Stimulated activated CD8-positive, alpha-beta memory T cell treated with anti-CD3 and anti-CD28 coated beads, Interleukin-15, amount 100 ng/mL, for 4 hours (primary cell): ENCODE measurements at places on chromosomes 7 and 10.

- peak; percentile 11 for DNase-seq
Observed at GRCh38 chr10:70816220-70816894, 609 bp downstream of the SGPL1 start.

GRCh38 chr10:121179006-121179405, 327.8 kb downstream of the WDR11 start:
- DNase-seq, result no peak

DNA sequence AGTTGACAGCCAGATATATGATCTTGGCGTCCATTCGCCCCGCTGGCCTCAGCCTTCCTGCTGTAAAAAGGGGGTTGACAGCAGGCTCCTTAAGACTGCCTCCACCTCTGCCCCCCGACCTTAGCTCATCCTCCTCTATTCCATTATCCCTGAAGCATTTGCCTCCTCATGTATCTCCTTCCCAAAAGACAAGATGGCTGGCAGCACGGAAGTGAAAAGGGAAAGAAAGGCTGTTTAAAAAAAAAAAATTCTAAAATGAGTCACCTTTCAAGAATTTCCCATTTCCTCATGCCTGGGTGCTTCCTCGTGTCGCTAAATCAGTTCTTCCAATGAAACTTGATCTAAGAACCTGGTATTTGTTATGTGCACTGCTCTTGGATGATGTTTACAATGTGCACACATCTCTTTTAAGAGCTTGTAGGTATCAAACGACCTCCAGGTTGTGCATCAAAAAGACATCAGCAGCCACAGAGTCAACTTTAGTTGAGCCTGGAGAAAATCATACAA, 1.7 kb downstream of the SCRN1 start:
- no peak for DNase-seq

DNA sequence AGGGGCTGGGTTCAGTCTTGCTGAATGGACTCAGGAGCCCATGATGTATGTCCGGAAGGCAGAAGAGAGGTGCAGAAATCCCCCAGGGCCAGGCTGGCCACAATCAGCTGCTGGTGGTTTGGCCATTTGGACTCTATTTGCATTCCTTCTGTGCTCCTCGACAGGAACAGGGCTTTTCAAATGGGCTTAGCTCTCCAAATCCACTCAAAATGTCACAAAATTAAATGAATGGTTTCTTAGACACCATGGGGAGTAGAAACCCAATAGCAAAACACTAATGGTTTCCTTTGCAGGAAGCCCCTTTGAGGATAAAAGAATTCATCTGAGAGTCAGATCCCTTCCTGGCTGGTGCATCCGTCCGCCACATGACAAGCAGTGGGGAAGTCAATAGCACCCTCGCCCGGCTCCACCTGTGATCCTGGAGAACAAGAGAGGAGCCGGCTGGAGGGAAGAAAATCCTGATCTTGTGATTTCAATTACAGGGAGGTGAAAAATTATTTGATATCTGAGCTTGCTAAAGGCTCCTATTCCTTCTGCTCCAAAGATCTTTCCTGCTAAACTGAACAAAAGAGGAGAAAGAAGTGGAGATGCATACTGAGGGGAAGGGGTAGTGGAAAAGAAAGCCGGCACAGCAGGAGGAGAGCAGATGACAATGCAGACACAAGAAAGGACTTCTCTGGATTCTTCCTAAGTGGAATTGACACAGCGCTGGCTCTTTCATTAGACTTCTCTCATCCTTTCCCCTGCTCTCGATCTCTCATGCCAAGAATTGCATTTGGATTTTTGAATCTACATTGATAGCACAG, 190.7 kb downstream of the C7orf25 start:
- no peak for DNase-seq

- no peak for DNase-seq
Observed at GRCh38 chr10:59622320-59623132, 87.1 kb downstream of the SLC16A9 start.

DNA sequence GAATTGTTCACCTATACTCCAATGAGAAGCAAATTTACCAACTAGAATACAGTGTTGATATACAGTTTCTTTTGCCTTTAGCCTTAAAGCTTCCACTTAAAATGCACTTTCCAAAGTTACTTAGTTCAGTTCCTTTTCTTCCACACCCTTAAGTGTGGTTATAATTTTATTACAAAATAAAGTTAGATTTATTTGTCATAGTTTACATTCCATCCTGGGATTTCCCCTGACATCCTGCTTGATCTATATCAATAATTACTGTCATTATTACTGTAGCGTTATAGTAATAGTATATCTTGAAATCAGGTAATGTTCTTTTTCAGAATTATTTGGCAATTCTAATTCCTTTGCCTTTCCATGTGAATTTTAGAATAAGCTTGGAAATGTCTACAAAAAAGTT, 23.3 kb upstream of the MEST start:
- no peak for DNase-seq

- no peak for DNase-seq
Observed at GRCh38 chr10:84179059-84179710, 5.6 kb downstream of the GPR15LG start.

DNA sequence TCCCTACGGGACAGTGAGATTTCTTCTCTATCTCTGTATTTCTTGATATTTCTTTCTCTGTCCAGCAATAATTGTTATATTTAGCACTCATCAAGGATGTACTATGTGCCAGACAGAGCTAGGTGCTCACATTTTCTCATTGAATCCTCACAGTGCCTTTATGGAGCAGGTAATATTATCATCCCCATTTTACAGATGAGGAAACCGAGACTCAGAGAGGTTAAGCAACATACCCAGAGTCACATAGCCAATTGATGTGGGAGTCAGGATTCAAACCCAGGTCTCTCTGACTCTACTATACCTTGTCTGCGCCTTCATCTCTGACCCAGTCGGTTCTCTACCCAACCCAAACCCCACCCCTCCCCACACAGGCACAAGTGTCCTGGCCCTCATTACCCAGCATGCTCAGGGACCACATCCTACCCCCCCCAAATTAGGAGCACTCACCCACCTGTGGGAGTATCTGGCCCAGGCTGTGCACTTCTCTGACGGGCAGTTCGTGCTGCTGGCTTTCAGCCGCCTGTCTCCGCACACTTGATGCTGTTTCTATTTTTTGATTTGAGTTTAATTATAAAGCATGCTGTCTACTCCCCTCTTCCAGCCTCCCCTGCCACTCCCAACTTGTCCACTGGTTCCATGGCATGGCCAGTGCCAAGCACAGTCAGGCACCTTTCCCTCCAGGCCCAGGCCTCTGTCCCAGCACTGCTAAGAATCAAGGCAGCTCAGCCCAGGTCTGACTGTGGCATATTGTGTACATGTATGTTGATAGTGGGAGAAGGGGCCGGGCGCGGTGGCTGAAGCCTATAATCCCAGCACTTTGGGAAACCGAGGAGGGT, 9.8 kb upstream of the SAMD8 start:
- no peak for DNase-seq

GRCh38 chr10:114073395-114074186, 29.9 kb downstream of the ADRB1 start:
- DNase-seq, result no peak

- DNase-seq, result no peak
Observed at GRCh38 chr10:96267234-96267705, 4.1 kb downstream of the BLNK start.

DNA sequence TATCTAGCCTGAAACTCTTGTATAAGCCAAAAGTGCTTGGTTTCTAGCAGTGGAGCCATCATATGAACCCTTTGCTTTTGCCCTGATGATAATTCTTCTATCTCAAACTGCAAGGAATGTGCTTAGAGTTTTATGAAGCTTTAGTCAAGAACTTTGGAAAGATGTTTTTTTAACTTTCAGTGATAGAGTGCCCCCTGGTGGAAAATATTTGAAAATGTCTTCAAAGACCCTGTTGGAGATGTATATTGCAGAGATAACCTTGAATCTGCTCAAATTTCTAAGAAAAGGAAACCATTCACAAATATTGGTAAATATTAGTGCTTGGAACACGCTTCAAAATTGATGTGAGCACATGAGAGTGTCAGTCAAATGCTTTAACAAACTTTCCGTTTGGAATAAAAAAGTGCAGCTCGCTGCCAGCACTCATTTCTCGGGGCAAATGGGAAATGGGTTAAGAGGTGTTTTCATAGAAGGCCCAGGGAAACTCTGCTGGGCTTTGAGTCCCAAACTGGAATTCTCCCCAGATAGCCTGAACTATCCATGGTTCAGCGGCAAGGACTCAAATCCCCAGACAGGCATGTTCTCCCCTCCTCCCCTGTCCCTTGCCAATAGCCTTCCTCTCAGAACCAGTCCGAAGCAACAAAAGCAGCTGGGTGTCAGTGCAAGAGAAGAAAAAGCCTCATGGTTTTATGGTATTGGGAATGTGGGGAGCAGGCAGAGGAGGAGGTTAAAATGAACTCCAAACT, 129.3 kb downstream of the MYOF start:
- DNase-seq, result no peak

DNA sequence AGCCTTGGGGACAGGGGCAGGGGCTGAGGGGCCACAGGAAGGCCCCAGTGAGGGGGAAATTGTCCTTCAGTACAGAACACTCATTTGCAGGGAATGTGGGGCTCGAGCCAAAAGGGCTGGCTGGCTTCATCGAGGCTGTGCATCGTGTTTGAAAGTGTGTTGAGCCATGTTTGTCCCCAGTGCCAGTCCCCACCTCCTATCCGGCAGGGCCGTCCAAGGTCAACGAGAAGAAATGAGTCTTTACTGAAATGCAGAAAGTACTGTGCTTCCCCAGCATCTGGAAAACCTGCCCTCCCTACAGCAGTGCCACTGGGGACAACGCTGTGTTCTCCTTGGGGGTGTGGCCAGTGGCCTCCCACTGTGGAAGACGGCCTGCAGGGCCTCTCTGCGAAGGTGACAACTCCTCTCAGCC, 214.1 kb downstream of the KLF6 start:
- no peak for DNase-seq

GRCh38 chr10:44947371-44948152, 12.0 kb upstream of the RASSF4 start:
- no peak for DNase-seq

DNA sequence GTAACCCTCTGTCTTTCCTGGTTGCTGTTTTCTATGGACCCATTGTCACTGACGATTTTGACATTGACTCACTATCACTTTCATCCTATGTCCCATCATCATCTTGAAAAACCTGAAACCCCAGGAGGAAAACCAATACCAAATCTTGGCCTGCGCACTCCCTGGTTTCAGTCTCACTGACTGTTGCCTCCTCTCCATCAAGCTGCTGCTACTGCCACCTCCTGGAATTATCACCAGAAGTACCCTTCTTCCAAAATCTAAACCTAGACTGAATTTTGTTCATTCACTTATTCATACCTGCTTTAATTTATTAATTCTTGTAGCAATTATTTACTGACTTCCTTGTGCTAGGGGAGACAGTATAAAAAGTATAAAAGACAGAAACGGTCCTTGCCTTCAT, 44.5 kb upstream of the ACBD5 start:
- no peak for DNase-seq

- no peak for DNase-seq
Observed at GRCh38 chr7:36406156-36406555, 16.5 kb downstream of the ANLN start.

DNA sequence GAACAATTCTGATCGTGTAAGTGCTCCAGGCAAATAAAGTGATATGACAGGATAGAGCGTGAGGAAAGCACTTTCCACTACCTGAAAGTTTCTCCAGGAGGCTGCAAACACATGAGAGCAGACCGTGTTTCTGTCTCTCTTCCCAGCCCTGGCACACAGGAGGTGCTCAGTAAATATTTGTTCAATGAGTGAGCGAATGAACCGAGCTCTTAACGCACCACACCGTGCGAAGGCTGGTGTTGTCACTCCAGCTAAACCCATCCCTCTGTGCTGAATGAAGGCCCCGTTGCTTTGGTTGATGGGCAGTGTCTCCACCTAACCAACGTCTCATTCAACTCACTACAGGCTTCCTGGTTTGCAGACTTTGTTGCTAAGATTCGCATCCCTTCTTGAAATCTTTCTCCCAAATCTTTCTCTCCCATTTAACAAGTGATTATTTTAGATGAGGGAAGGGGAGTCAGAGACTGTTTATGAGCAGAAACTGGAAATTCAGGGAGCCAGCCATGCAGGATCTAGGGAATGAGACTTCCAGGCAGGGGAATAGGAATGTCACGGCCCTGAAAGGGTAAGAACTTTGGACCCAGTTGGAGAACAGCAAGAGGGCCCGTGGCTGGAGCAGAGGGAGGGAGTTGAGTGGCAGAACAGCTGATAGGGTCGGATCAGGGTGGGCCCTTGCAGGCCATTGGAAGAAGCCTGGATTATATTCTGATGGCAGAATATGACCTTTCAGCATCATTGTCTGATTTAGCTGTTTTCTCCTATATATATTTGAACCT, 282.6 kb downstream of the CAMK1D start:
- no peak for DNase-seq

GRCh38 chr7:8985255-8985654, 551.8 kb downstream of the NXPH1 start:
- DNase-seq, result no peak

DNA sequence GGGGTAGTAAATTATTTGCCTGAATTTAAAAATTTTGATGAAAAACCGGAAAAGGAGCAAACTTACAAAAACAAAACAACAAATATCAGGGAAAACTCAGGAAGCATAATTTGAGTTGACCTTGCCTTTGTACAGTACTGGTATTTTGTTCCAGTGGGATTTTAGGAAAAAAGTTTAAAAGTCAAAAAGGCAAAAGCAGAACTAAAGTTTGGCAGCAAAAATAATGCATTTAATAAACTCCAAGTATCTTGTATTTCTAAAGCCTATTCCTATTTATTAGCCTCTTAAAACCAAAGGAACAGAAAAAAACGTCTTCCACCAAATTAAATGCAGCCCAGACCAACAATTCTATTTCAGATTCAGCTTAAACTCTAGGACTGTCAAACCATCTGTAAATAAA, 90.7 kb upstream of the ASAH2 start:
- DNase-seq, result no peak

DNA sequence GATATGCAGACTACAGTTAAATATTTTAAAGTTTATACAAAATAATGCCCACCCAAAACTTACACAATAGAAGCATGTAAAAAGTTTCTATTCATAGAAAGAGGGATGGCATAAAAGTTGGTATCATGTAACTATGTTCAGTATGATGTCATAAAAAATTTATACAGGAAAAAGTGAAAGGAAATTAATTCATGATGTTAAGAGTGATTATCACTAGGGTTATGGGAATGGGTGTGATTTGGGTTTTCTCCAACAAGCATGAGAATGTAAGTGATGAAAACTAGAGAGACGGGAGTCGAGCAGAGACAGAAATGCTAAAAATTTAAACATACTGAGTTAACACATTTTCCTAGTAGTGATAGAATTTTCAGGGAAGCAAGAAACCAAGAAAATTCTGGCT, 52.7 kb downstream of the GDI2 start:
- DNase-seq, result no peak
